Activated CD4-positive, alpha-beta T cell treated with anti-CD3 and anti-CD28 coated beads for 1 hour (primary cell): ENCODE measurements at places on chromosomes 7 and 10.

DNA sequence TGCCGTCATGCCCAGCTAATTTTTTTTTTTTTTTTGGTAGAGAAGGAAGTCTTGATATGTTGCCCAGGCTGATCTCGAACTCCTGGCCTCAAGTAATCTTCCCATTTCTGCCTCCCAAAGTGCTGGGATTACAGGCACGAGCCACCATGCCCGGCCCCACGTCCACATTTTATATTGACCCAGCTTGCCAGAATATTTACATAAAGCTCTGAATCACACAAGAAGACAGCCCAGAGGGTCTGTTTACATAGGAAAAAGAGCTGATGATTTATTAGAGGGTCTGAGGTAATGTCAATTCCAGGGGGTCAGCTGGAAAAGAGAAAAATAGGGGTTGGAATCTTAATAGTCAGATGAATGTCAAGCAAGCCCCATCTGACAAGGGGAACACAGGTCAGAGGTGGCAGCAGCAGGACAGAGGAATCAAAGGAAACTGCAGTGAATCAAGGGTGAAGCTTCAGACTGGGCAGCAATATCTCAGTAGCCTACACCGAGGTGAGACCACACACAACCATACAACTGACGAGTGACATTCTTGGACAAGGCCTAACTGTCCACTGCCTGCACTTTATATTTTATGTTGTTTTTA lies 15.8 kb upstream of the SLF2 start:
- no peak for DNase-seq

DNA sequence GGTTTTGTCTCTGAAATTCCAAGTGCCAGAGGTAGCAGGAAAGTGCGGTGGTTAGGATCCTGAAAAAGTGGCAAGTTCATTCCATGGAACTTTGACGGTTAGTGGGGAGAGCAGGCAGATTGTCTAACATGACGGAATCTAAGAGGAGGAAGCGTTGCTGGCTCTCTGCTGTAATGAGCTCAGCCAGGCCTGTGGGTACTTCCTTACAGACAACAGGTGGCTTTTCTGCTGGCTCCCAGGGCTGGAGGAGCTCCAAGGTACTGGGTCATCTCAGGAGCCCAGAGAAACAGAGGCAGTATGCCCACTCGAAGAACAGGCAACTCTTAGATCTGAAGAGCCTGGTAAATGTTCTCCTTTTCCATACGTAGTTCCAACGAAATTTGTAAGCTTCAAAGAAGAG lies 3.1 kb upstream of the AIFM2 start:
- DNase-seq, result no peak

GRCh38 chr7:18313965-18314364 lies 181.6 kb upstream of the HDAC9 start:
- DNase-seq, result no peak

DNA sequence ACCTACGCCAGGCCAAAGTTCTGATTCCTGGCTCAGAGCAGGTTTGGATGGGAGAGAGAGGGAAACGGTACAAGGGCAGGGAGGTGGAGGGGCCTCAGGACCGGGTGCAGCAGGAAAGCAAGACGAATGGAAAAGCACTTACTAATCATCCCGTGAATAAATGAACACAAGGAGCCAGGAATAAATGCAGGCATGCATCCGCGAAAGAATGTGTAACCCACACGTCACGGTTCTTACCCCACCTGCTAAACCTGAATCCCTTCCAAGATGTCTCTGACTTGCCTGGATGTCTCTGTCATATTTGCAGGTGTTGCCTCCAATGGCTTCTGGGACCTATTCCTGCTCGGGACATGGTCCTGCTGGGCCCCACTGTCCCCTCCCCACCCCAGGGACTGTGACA lies 335.2 kb upstream of the RNF32 start:
- no peak for DNase-seq

DNA sequence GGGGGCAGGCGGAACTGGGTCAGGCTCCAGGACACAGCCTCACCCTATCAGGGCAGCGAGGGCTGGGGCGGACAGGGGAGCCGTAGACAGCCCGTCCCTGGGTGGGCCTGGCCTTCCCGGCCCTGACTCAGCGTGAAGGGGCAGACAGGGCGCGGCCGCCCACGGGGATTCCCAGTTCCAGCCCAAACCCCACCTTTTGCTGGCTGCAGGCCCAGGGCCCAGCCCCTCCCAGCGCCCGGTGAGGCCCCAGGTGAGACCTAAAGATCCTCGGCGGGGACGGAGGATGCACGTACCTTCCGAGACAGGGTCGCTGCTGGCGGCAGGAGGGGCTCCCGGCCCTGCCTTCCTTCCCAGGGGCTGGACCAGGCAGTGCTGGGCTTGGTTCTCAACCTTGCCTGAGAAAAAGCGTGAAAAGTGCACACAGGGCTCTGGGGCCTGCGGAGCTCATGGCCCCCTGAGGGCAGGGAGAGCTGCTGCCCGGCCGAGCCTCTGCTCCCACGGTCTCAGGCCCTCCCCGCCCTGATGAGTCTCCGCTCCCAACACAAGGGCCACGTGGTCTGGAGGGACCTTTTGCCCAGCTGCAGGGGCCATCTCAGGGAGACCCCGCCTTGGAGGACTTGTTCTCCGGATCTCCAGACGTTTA lies 43.9 kb upstream of the DNAJB6 start:
- no peak for DNase-seq

DNA sequence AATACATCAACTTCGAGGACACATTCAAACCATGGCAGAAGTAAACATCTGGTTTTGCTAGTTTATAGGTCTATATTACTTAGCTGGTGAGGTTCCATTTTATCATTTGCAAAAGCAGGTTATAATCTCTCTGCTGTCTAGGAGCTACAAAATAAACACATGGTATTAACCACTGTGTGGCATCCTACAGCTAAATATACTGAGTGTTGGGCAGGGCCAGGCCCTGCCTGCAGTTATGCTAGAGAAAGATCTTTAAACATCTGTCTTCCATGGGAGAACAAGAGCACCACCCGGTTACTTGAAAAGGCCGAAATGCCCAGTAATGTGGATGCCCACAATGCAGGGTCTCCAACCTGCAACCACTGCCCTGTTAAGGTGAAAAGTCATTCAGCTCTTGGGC lies 20.6 kb upstream of the FKBP9 start:
- DNase-seq, result no peak

DNA sequence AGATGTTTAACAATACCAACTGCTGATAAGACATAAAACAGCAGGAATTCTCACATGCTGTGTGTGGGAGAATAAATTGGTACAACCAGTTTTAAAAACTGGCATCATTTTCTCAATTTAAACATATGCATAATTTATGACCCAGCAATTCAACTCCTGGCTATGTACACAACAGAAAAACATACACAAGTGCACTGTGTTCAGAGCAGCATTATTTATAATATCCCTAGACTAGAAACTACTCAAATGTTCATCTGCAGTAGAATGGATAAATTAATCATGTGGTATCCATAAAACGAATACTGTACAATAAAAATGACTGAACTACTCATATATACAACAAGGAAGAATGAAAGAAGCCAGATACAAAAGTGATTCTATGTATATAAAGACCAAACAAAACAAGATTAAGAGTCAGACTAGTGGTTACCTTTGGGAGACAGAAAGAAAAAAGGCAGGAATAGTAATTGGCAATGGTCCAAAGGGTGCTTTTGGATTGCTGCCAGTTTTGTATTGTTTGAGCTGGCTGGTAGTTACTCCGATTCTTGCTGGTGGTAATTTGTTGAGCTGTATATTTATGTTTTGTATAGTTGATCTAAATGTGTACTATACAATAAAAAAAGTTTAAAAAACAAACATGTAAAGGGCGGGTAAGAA lies 306.0 kb downstream of the TFEC start:
- no peak for DNase-seq

- no peak for DNase-seq
Measured at GRCh38 chr10:19815731-19816410, 361 bp upstream of the PLXDC2 start.

GRCh38 chr7:11835260-11835659 lies 3.3 kb upstream of the THSD7A start:
- DNase-seq, result no peak

DNA sequence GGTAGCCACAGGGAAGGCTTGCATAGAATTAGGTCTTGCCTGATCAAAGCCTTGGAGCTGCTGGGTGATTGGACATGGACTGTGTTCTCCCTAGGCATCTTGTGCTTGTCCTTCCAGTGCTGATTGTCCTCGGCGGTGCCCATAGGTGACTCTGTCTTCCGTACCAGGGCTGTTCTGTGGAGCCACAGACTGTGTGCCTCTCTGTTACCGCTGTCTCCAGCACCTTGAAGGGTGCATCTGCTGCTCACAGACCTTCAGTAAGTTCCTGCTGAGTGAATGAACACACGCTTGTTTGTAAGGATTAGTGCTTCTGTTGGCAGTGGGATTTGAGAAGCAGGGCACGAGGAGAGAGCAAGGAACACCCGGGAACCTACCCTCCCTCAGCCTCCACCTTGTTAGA lies 116.7 kb downstream of the CELF2 start:
- DNase-seq, result no peak

GRCh38 chr10:45513551-45513950 lies 139.5 kb downstream of the ALOX5 start:
- DNase-seq, result no peak

- no peak for DNase-seq
Measured at GRCh38 chr10:119323085-119324016, 116.0 kb downstream of the GRK5 start.

- no peak for DNase-seq
Measured at GRCh38 chr7:52936750-52937149, 98.7 kb upstream of the POM121L12 start.

GRCh38 chr7:15104411-15105092 lies 202.0 kb upstream of the DGKB start:
- DNase-seq, result no peak

DNA sequence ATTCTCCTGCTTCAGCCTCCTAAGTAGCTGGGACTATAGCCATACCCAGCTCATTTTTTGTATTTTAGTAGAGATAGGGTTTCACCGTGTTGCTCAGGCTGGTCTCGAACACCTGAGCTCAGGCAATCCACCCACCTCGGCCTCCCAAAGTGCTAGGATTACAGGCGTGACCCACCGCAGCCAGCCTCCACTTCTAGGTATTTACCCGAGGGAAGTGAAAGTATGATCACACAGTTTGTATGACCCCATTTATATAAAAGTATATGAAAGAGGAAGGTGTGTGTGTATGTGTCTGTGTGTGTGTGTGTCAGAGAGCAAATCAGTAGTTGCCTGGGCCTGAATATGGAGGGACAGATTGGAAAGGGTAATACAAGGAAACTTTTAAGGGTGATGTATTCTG lies 2.0 kb upstream of the PURB start:
- DNase-seq, result no peak

- no peak for DNase-seq
Measured at GRCh38 chr7:137743021-137743420, 103.8 kb downstream of the DGKI start.

DNA sequence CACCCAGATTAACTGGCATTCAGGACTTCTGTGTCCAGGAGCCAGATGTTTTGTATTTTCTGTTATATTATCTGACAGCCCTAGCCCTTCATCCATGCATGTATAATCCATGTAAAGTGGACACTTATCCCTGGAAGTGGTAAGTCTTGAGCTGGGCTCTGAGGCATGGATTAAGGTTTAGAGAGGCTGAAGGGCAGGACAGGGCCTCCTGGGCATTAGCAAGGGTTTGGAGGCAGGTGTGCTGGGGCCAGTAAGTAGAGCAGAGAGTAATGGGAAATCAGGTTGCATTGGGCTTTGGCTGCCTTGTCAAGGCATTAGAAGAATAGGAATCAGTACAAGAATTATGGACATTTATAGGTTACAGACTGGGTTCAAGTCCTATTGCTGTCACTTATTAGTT lies 138.0 kb downstream of the DYNC1I1 start:
- DNase-seq, result no peak

DNA sequence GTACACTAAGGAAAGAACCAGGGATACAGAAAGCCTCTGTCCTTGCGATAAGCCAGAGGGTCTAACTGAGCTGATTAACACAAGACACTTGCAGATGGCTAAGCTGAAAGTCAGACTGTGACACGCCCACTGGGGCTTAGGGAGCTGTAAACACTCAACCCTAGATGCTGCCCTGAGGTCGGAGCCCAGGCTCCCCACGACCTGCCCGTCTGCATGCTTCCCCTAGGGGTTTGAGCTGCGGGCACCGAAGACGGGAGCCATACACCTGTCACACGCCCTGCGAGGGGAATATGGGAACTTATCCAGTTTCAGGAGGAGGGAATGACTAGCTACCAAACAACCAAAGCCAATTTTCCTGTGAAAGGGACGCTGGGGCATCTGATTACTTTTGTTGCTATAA lies 96.0 kb downstream of the HTR5A start:
- no peak for DNase-seq

DNA sequence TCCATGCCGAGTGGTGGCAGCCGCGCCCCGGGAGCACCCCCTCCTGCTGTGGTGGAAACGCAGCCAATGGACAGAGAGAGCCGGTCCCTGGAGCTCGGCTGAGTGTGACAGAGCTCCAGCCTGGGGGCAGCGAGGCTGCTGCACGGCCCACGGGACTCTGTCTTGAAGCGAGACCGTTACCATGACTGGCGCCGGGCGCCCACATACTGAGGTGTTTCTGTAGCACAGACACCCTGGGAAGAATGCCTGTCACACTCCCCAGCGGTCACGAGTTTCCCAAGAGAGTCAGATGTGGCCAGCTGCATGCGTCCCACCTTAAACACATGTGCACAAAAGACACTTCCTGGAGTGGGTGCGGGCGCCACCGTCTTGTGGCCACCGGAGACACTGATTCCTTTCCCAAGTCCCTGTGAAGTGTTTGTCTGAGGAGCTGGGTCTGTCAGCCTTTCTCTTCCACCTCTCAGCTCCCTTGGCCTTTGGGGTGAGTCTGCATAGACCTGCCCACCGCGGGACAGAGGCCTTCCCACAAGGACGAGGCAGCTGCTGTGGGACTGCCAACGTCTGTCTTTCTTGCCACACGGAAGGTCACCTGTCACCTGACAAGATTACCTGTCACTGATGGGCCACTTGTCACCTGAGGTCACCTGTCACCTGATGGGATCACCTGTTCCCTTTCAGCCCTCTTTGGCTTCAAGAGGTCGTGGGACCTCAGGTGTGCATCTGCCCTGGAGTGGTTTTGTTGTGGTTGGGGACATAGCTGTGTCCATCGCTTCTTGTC lies 94.6 kb downstream of the DNAJB6 start:
- no peak for DNase-seq

DNA sequence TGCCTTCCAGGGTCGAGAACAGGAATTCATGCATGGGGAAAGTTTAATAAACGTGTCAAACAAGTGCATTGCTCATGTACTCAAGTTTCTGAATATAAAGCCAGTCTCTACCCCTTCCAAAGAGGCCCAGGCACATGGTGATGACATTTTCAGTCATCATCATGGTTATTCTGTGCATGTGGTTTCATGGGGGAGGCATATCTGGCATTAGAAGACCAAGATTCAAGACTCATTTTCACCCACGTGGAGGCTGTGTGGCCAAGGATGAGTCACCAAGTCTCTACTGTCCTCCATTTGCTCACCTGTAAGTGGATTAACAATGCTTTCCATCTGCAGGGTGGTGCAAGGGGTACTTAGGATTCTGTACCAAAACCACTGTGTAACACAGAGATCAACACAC lies 34.0 kb upstream of the CNPY1 start:
- no peak for DNase-seq
